ENCODE measurements at places on chromosomes 5 and 9. TPM values are rescaled to one million over a fixed set of nuclear protein-coding genes. Genes with fewer than 3 reads are reported as not detected.

- ATAC-seq = peak; percentile 1
- H3K36me3 ChIP-seq = peaks cover 52% of the 10 kb centered on the region
- H3K27ac ChIP-seq = peak overlapping the region; percentile 98
- peaks cover 17% of the 10 kb centered on the region for H3K4me1 ChIP-seq
- no peaks in the 10 kb centered on the region for H3K27me3 ChIP-seq
Observed at GRCh38 chr9:3526997-3527940, 1.5 kb upstream of the RFX3 start.

DNA sequence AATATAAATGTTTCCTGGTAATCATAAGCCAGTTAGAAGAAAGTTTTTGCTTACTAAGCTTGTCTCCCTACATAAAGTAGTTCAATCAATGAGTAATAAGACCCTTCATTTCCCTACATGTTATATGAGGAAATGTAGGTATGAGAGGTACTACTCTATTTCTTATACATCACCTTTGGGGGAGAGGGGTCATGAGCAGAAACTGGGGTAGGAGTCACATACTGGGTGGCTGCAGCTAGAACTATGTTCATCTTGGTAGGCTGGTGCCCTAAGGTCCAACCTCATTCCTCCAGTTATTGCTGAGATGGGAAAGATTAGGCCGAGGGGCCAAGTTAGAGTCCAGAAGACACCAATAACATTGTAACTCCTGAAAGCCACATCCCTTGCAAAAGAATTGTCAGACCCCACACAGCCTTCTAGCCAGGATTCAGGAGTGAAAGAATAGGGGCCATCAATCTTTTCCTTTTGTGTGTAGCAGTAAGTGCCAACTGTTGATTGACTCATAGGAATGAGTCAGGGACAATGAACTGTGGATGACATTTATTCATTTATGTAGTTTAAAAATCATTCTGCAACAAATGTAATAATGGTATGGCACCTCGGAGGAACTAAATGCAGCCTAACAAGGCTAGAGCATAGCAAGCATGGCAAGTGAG is 21.6 kb upstream of the SREK1 start:
- H3K27me3 ChIP-seq = peaks cover 4% of the 10 kb centered on the region
- H3K36me3 ChIP-seq = no peaks in the 10 kb centered on the region
- no peaks in the 10 kb centered on the region for H3K4me1 ChIP-seq
- peak; percentile 69 for ATAC-seq

DNA sequence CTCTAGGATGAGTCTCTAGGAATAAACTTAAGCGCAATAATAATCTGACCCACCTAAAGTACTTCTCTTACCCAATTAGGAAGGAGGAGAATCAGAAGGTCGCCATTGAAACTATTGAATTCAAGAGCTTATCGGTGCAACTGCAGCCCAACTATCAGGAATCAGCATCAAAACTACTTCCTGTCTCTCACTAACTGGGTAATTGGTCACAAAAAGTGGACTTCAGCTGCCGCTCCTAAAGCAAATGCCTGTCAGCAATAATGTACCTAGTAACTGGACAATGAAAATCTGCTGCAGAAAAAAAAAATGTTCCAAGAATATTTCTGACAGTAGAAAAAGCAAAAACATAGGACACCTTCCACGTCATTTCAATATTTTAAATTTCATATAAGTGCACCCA is 3.3 kb downstream of the OR1L8 start:
- no peak overlapping the region for H3K4me3 ChIP-seq
- H3K27me3 ChIP-seq = no peaks in the 10 kb centered on the region
- H3K36me3 ChIP-seq = no peaks in the 10 kb centered on the region
- no peak for ATAC-seq
- H3K27ac ChIP-seq = no peak overlapping the region
- no peaks in the 10 kb centered on the region for H3K4me1 ChIP-seq

Gene IFT74
- 9.5 TPM for total RNA-seq

GRCh38 chr5:144368556-144368955 is 197.9 kb downstream of the KCTD16 start:
- no peak overlapping the region for H3K27ac ChIP-seq
- peaks cover 15% of the 10 kb centered on the region for H3K27me3 ChIP-seq
- H3K4me1 ChIP-seq = no peaks in the 10 kb centered on the region
- no peak overlapping the region for H3K4me3 ChIP-seq

Gene ANKRD18A
- 16.0 TPM for total RNA-seq

Gene TENT4A
- 39.0 TPM for total RNA-seq

GRCh38 chr9:16358751-16359150 is 511.7 kb downstream of the BNC2 start:
- no peak overlapping the region for H3K4me3 ChIP-seq
- no peak overlapping the region for H3K27ac ChIP-seq
- no peaks in the 10 kb centered on the region for H3K36me3 ChIP-seq

- H3K36me3 ChIP-seq = no peaks in the 10 kb centered on the region
- peaks cover 23% of the 10 kb centered on the region for H3K27me3 ChIP-seq
- no peak for ATAC-seq
- no peaks in the 10 kb centered on the region for H3K4me1 ChIP-seq
- H3K27ac ChIP-seq = no peak overlapping the region
- no peak overlapping the region for H3K4me3 ChIP-seq
Observed at GRCh38 chr9:133583586-133583985, 25.6 kb downstream of the FAM163B start.

DNA sequence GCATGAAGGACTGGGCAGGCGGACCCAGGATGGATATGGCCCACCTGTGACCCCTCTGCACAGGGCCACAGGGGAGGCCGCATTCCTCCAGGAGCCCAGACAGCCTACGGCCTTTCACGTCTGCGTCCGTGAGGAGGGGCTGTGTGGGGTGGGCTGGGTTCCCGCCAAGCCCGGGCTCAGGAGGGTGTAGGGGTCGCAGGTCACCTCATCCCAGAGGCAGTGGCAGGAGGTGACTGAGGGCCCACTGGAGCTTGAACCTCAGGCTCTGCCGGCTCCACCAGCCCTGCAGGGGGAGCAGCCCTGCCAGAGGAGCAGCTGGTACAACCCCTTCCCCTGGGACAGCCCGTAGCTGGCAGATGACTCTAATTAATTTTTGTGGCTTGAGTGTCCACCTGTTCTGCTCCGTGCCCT is 40.7 kb upstream of the CACNA1B start:
- no peaks in the 10 kb centered on the region for H3K4me1 ChIP-seq
- H3K27ac ChIP-seq = no peak overlapping the region
- no peak overlapping the region for H3K4me3 ChIP-seq
- H3K27me3 ChIP-seq = no peaks in the 10 kb centered on the region
- peaks cover 11% of the 10 kb centered on the region for H3K36me3 ChIP-seq
- no peak for ATAC-seq

GRCh38 chr5:66454186-66455078 is 141.8 kb upstream of the MAST4 start:
- no peaks in the 10 kb centered on the region for H3K4me1 ChIP-seq
- no peak for ATAC-seq
- no peak overlapping the region for H3K27ac ChIP-seq
- H3K36me3 ChIP-seq = no peaks in the 10 kb centered on the region
- peaks cover 6% of the 10 kb centered on the region for H3K27me3 ChIP-seq

Gene OBP2B
- total RNA-seq = not detected

Gene CTNND2
- total RNA-seq = 0.21 TPM

DNA sequence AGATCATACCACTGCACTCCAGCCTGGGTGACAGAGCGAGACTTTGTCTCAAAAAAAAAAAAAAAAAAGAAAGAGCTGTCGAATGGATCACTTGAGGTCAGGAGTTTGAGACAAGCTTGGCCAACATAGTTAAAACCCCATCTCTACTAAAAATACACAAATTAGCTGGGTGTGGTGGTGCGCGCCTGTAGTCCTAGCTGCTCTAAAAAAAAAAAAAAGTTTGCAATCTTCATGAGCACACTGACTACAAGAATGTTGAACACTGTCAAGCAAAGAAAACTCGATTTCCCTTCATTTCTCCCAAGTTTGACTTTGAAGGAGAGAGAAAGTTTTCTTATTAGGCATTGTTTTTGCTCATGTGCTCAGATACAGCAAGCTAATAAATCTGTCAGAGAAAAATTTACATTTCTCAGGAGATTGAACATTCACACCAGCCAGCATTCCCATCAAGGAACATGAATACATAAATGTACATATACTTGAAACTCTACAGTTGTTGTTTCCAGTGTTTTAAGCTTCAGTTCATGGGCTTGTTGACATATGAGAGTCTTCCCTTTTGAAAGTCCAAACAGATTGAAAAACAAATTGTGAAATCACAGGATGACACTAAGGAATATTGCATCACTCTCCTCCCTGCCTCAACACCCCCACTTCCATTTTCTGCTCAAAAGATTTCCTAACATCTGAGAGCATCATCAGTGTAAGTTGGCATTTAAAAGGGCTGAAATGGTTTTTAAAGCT is 81.8 kb downstream of the ARRDC3 start:
- H3K27ac ChIP-seq = no peak overlapping the region
- H3K4me3 ChIP-seq = no peak overlapping the region
- H3K27me3 ChIP-seq = no peaks in the 10 kb centered on the region
- peaks cover 6% of the 10 kb centered on the region for H3K4me1 ChIP-seq
- H3K36me3 ChIP-seq = peaks cover 21% of the 10 kb centered on the region

Gene SEMA5A
- total RNA-seq = not detected

DNA sequence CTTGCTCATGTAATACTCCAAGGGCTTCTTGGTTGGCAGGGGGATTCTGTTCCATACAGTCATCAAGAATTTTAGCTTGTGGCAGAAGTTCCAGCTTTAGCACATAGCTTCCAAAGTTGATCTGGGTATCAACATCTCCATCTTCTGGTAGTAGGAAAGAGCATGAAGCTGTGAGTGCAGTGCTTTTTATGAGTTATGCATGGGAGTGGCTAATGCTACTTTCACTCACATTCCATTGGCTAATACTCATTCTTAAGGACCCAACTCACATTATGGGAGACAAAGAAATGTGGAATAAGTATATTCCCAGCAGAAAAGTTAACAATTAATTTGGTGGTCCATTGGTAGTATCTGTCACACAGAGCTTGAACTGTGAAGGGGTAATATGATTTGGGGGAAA is 194.2 kb upstream of the CHD1 start:
- no peaks in the 10 kb centered on the region for H3K4me1 ChIP-seq
- H3K36me3 ChIP-seq = no peaks in the 10 kb centered on the region
- no peak overlapping the region for H3K4me3 ChIP-seq

Gene DPYSL3
- total RNA-seq = 0.52 TPM

DNA sequence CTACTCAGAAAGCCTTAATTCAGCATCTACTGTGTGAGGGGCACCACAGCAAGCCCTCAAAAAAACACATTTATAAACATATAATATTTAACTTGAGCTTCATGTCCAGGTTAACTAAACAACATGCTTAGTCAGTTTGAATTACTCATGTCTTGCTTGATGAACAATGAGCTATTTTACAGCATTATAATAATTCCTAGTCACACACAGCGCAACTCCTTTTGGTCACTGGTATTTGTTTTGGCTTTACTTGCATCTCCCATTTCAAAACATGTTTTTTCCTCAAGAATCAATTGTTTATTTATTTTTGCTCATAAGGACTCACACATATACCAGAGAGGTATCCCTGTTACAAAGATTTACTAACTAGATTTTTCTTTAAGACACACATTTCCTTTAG is 616.7 kb upstream of the DAB2 start:
- H3K36me3 ChIP-seq = no peaks in the 10 kb centered on the region
- no peak for ATAC-seq
- H3K4me1 ChIP-seq = no peaks in the 10 kb centered on the region
- H3K27me3 ChIP-seq = peaks cover 4% of the 10 kb centered on the region
- H3K27ac ChIP-seq = no peak overlapping the region

- H3K4me1 ChIP-seq = peaks cover 3% of the 10 kb centered on the region
- peaks cover 17% of the 10 kb centered on the region for H3K27me3 ChIP-seq
- H3K4me3 ChIP-seq = no peak overlapping the region
- ATAC-seq = no peak
Observed at GRCh38 chr5:178468196-178468685, 122.0 kb downstream of the COL23A1 start.

Gene FBXL7
- total RNA-seq = not detected

Gene LURAP1L
- total RNA-seq = not detected

Gene WNK2
- total RNA-seq = 0.39 TPM

- peaks cover 47% of the 10 kb centered on the region for H3K4me1 ChIP-seq
- no peak for ATAC-seq
- H3K36me3 ChIP-seq = peaks cover 100% of the 10 kb centered on the region
- H3K27ac ChIP-seq = peak overlapping the region; percentile 87
- H3K27me3 ChIP-seq = no peaks in the 10 kb centered on the region
- peak overlapping the region; percentile 98 for H3K4me3 ChIP-seq
Observed at GRCh38 chr5:179618923-179619554, 4.4 kb downstream of the HNRNPH1 start.

DNA sequence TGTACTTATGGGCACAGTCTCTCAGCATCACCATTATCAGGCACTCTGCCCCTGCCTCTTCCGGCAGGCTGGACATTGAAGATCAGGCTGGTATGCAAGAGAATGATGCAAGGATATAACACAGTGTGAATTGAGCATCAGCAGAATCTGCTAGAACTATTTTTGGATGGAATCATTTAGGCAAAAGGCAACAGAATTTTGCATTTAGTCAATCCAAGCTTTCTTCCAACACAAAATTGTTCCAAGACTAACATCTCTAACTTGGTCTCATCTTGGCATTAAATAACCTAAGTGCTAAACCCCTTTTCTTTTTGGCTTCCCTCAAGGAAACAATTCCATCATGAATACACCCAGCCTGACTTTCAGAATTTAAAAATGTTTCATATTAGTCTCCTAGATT is 339.9 kb downstream of the PRELID2 start:
- H3K36me3 ChIP-seq = no peaks in the 10 kb centered on the region
- no peak overlapping the region for H3K27ac ChIP-seq
- no peaks in the 10 kb centered on the region for H3K4me1 ChIP-seq

- peak; percentile 14 for ATAC-seq
- H3K4me1 ChIP-seq = no peaks in the 10 kb centered on the region
- no peak overlapping the region for H3K4me3 ChIP-seq
- H3K36me3 ChIP-seq = peaks cover 17% of the 10 kb centered on the region
- H3K27ac ChIP-seq = no peak overlapping the region
Observed at GRCh38 chr9:125435776-125436612, 174.4 kb downstream of the GAPVD1 start.

GRCh38 chr9:86046071-86046636 is 53.2 kb downstream of the GOLM1 start:
- no peak overlapping the region for H3K27ac ChIP-seq
- no peak overlapping the region for H3K4me3 ChIP-seq
- no peak for ATAC-seq
- no peaks in the 10 kb centered on the region for H3K36me3 ChIP-seq
- H3K27me3 ChIP-seq = peaks cover 5% of the 10 kb centered on the region
- H3K4me1 ChIP-seq = no peaks in the 10 kb centered on the region

GRCh38 chr9:757246-757881 is 84.1 kb upstream of the DMRT1 start:
- peak; percentile 29 for ATAC-seq
- H3K4me3 ChIP-seq = no peak overlapping the region
- no peaks in the 10 kb centered on the region for H3K36me3 ChIP-seq
- H3K27ac ChIP-seq = no peak overlapping the region

GRCh38 chr9:526904-527591 is 312.4 kb downstream of the DOCK8 start:
- peaks cover 4% of the 10 kb centered on the region for H3K4me1 ChIP-seq
- H3K27me3 ChIP-seq = no peaks in the 10 kb centered on the region
- no peak overlapping the region for H3K4me3 ChIP-seq

- H3K27ac ChIP-seq = no peak overlapping the region
- no peak for ATAC-seq
- H3K4me3 ChIP-seq = no peak overlapping the region
- no peaks in the 10 kb centered on the region for H3K27me3 ChIP-seq
- H3K36me3 ChIP-seq = peaks cover 79% of the 10 kb centered on the region
Observed at GRCh38 chr5:135337064-135337463, 62.0 kb downstream of the MACROH2A1 start.

All from activated T-helper 17 cell treated with anti-CD3 and anti-CD28 coated beads, Interleukin-2, amount 50 U/mL, for 72 hours (primary cell).